ENCODE measurements at places on chromosomes 1 and 21.

DNA sequence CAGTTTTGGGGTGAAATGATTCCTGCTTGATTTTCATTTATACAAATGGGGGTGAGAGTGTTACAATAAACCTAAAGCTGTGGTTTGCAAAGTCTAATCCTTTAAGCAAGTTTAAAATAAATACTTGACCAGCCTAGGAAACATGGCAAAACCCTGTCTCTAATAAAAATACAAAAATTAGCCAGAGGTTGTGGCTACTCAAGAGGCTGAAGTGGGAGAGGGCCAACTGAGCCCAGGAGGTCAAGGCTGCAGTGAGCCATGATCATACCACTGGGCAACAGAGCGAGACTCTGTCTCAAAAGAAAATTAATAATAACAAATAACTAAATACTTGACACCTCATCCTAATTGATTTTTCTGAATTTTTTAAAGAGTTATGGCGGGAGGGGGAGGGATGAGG, 110.8 kb downstream of the EIF4G3 start:
- no peak for DNase-seq

- DNase-seq: no peak
Measured at GRCh38 chr1:91533361-91534024, 32.8 kb downstream of the CDC7 start.

- DNase-seq: no peak
Measured at GRCh38 chr1:5769146-5769545, 223.1 kb downstream of the NPHP4 start.

DNA sequence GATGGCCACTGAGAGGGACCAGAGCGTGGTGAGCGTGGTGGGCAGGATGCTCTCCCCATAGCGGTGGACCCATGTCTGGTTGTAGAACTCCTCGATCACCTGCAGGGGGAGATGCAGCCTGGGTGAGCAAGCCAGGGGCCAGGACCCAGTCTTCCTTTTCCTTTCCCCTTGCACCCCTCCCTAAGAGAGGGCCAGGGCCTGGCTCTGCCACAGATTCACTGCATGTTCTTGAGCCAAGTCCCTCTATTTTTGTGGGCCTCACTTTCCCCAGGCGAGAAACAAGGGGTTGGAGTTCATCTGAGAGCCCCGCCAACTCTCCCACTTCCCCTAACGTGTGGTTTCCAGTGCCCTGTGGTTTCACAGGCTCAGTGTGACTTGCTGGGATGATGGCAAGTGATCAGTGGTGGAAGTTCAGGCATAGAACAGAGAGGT, 27.5 kb downstream of the SLC2A1 start:
- peak; percentile 74 for DNase-seq

DNA sequence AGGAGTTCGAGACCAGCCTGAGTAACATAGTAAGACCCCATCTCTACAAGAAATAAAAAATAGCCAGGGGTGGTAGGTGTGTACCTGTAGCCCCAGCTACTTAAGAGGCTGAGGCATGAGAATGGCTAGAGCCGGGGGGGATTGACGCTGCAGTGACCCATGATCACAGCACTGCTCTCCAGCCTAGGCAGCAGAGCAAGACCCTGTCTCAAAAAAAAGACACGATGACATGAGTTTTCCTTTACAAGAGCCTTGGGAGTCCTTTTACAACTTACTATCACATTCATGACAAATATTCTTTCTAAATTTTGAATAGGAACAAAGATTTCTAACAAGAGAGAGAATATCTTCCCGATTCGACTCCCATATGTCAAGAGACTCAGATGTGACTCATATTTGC, 3.3 kb upstream of the BRWD1 start:
- no peak for DNase-seq

- DNase-seq: no peak
Measured at GRCh38 chr1:34389974-34390373, 213.3 kb downstream of the C1orf94 start.

GRCh38 chr1:115753830-115754229, 14.7 kb downstream of the CASQ2 start:
- DNase-seq: no peak

GRCh38 chr1:109020693-109021257, 21.1 kb downstream of the WDR47 start:
- no peak for DNase-seq

- peak; percentile 44 for DNase-seq
Measured at GRCh38 chr21:36236052-36236730, 79.6 kb downstream of the DOP1B start.

- no peak for DNase-seq
Measured at GRCh38 chr1:51736702-51737101, 119.8 kb downstream of the OSBPL9 start.

DNA sequence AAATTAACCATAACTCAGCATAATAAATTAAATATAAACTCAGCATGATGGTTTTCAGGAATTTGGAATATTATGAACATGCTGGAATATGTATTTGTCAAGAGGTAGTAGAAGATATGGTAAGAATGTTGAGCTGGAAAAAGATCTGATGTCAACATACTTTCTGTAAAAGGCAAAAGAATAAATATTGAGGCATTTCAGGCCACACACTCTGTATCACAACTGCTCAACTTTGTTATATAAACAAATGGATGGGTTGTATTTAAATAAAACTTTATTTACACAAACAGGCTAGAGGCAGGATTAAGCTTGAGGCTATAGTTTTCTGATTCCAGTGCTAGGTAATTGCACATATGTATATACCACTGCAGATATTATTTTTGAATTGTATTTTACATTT, 1409.4 kb downstream of the MRPL39 start:
- no peak for DNase-seq

- no peak for DNase-seq
Measured at GRCh38 chr1:29271724-29272123, 35.4 kb downstream of the PTPRU start.

DNA sequence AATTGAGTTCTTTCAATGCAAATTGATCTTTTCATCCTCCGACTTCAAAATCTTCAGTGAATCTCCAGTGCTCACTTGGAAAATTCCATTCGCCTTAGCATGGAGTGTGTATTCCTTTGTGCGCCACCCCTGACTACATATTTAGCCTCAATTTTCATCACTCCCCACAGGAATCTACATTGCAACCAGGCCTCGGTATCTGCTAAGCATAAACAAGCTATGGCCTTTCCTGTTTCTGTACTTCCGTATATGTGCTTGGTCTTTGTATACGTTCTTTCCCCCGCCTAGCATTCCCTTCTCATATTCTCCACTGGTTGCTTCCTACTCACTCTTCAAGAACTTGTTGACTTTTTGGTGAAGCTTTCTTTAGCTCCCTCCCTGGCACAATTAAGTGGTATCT, 470.8 kb downstream of the LMO4 start:
- no peak for DNase-seq

- DNase-seq: no peak
Measured at GRCh38 chr21:43812139-43812821, 22.9 kb downstream of the RRP1 start.

- DNase-seq: no peak
Measured at GRCh38 chr21:44530221-44530902, 9.6 kb downstream of the KRTAP10-1 start.

DNA sequence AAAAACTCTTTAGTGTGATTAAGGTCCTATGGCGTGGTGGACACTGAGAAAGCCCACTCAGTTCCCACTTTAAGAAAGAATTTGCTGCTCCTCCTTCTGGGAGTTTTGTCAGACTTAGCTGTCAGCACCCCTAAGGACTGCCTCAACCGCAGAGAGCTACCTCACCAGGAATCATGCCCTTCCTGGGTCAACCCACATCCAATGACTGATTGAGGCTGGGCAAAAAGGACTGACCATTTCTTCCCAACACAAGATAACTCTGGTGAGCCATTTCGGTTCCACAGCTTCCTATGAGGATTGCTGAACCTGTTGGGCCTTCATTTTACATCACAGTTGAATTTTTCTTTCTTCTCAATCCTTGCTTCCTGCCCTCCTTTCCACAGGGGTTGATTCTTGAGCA, 197.9 kb downstream of the NCAM2 start:
- no peak for DNase-seq

- DNase-seq: peak; percentile 59
Measured at GRCh38 chr1:172746091-172746949, 87.4 kb downstream of the FASLG start.

GRCh38 chr1:81114191-81114590, 686.5 kb upstream of the ADGRL2 start:
- no peak for DNase-seq

- DNase-seq: no peak
Measured at GRCh38 chr1:235266325-235266724, 61.7 kb downstream of the ARID4B start.

DNA sequence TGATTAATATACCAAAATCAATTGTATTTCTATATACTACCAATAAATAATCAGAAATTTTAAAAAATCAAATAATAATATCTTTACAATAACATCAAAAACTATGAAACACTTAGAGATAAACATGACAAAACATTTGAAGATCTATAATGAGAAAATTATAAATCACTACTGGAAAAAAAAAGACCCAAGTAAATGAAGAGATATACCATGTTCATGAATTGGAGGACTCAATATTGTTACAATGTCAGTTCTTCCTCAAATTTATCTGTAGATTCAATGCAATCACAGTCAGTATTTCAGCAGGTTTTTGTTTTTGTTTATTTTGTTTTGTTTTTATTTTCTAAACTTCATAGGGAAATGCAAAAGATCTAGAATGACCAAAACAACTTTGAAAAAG, 4.2 kb upstream of the ITPKB start:
- DNase-seq: no peak

DNA sequence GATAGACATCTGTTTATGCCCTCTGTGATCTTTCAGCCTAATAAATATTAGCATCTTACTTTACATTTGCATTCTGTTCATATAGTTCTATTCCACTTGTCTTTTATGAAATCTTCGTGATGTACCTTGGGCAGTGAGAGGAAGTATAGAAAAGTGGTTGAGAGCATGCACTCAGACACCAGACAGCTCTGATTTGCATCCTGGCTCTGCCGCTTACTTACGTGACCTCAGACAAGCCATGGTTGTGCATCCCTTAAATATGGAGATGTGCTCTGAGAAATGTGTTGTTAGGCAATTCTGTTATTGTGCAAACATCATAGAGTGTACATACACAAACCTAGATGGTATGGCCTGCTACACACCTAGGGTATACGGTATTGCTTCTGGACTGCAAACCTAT, 22.9 kb downstream of the OVGP1 start:
- DNase-seq: no peak

DNA sequence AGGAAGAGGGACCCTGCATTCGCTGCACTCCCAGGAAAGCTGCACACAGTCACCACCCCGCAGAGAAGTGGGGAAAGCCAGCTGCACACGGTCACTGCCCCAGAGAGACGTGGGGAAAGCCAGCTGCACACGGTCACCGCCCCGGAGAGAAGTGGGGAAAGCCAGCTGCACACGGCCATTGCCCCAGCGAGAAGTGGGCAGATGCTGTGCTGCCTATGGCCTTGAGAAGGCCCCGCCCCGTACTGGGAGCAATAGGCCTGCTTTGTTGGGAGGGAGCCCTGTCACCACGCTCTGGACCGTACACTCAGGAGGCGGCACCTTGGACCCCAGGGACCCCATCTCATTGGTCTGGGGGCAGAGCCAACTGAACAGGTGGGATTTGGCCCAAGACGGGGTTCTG, 4.3 kb upstream of the GPR153 start:
- DNase-seq: no peak

GRCh38 chr21:14675774-14676530, 129.8 kb upstream of the SAMSN1 start:
- no peak for DNase-seq

- DNase-seq: no peak
Measured at GRCh38 chr1:228554107-228554506, 66.9 kb downstream of the RNF187 start.

DNA sequence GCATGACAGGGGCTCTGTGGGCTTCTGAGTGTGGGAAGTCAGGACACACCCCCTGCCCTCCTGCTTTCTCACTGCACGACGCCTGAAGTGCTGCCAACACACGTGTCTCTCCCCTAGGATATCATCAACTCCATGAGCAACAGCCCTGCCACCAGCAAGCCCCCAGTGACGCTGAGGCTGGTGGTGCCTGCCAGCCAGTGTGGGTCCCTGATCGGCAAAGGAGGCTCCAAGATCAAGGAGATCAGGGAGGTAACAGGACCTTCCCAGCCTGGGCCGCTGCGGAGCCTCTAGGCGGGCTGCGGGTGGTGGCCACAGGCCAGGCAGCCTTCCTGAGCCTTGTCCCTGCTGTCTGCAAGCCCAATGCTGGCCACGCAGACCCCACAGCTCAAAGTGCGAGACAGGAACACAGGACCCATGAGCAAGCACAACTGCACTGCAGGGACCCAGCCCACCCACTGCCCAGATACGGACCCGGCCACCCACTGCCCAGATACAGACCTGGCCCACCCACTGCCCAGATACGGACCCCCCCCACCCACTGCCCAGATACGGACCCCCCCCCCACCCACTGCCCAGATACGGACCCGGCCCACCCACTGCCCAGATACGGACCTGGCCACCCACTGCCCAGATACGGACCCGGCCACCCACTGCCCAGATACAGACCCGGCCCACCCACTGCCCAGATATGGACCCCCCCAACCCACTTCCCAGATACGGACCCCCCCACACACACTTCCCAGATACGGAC, 72.2 kb upstream of the COL6A1 start:
- DNase-seq: no peak

DNA sequence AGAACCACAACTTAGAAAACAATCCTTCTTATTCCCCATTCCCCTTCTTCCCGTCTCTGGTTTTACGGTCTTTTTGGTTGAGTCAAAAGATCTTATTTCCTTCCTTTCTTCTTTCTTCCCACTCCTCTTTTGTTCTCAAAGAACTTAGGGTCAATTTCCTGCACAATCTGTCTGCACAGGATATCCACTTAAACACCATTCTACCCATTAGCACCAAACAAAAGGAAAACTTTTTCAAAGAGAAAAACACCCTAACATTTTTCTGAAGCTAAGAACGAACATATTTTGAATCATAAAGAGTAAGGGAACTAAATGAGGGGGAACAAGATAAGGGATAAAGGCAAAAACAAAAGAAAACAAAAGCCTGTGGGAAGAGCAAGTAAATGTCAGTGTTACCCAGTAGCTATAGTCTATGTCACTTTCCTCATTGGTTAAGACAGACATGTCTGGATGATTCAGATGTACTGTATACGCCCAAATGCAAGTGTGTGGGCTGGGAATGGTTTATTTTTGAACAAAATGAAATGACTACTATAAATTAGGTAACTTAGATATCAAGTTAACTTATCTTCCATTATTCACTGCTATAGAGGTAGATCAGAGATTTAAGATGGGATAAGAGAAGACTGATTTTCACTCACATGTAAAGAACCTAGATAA, 59.9 kb downstream of the TOR3A start:
- DNase-seq: peak; percentile 38

DNA sequence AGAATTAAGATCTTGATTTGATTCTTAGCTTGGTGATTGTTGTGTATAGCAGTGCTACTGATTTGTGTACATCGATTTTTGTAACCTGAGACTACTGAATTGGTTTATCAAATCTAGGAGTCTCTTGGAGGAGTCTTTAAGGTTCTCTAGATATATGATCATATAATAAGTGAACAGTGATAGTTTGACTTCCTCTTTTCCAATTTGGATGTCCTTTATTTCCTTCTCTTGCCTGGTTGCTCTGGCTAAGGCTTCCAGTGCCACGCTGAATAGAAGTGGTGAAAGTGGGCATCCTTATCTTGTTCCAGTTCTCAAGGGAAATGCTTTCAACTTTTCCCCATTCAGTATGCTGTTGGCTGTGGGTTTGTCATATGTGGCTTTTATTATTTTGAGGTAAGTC, 61.5 kb upstream of the LYST start:
- no peak for DNase-seq
